ENCODE measurements at places on chromosomes 2 and 18.

DNA sequence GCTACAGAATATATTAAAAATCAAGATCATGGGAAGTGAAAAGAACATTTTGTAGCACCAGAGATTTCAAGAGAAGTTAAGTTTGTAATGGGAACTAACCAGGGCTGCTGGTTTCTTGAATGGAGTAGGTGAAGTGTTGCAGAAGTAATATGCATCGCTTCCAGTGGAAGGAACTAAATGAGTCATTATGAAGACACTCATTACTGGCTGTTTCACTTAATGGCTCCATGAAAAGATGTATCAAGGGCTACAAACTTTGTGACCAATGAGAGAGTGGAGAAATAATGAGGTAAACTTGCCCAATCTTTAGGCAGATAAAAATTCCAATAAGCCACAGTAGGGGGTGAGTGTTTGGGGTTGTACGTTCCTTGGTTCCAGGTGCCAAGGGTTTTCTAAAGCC is 380.4 kb upstream of the POU3F3 start:
- no peak for DNase-seq

DNA sequence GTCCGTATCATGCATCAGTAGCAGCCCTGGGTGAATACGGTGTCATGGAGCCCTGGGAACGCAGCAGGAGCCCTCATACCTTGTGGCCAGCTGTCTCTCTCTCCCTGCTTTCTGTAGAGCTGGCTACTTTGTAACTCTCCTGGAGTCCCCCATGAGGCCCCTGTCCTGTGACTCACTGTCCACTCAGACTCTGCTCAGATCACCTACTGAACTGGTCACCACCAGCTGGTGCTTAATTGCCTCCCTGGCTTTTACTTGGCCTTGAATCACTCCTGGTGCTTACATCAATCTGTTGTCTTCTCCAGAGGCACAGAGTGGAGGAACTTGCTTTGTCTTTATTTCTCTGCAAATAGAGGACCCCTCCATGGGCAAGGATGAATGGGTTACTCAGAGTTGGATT is 172.7 kb downstream of the HRH4 start:
- DNase-seq: no peak

DNA sequence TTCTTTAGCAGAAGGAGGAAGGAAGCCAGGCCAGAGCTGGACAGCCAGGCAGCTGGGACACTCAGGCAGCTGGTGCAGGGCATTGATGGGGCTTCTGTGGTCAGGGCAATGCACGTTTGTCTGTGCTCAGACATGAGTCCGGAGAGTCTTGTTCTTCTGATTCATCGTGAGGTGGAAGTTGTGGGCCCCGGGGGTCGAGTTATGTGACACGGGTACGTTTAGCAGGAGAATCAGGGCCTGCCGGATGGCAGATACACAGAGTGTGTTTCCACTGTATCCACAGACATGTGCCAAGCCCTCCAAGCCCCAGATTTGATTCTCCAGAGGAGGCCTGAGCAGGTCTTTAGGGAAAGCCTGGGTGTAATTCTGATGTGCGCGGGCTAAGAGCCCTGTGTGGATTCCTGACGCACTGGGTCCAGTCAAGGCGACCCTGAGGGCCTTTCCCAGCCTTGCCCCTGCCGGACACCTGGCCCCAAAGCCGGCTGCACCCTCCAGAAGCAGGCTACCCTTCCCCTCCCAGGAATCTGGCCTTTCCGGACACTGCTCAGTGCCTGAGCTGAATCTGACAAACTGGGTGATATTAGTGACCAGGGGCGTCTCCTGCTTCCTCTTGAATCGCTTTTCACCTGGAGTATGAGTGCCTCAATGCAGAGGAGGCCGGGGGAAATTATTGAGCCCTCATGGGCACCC is 10.1 kb downstream of the ARHGEF4 start:
- DNase-seq: no peak

DNA sequence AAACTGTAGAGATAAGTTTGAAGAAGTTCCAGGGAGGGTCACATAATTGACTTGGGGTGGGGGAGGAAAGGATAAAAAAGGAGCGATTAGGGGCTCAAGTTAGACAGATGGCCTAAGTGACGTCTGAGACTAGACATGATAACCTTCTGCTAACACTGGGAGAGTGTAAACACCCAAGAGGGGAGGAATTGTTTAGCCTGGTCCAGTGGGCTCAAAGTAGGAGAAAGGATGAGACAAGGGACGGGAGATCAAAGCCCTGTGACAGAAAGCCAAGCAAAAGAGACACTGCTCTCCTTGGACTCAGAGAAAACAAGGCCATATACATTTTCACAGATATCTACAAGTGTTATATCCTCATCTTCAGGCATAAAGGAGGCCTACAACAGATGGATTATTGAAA is 45.5 kb upstream of the IHH start:
- no peak for DNase-seq

- DNase-seq: no peak
These were observed 35.1 kb downstream of the MAPK4 start for GRCh38 chr18:50594942-50595341.

DNA sequence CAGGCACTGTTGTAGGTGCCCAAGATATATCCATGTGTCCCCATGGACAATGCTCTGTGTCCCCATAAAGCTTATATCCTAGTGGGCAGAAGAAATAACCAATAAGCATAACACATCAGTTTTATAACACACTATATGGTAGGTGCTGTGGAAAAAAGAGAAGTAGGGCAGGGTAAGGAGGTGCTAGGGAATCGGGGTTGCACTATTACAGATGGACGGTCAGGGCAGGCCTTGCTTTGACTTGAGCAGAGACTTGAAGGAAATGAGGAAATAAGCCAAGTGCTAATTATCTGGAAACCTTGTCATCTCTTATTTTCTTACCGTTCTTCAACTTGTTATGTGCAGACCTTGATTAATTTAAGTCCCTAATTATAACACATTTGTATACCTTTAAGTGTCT is 82.0 kb downstream of the PHLPP1 start:
- no peak for DNase-seq

- DNase-seq: no peak
These were observed 125.0 kb upstream of the CD226 start for GRCh38 chr18:70072678-70073077.

DNA sequence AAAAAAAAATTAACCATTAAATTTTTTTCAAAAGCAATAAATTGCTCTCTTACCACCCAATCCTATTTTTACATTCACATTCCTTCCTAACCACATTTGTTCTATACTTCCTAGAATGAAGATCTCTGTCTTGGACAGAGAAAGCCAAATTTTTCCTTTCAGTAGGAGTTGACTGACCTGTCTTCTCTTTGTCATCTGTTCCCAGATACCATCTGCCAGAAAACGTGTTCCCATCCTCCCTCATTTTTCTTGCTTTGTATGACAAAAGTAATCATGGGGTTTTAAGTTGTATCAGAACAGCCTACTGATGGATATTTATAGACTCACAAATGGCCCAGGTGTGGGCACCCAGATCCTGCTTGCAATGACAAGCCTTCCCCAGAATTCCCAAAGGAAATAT is 182.1 kb downstream of the CYP26B1 start:
- no peak for DNase-seq

DNA sequence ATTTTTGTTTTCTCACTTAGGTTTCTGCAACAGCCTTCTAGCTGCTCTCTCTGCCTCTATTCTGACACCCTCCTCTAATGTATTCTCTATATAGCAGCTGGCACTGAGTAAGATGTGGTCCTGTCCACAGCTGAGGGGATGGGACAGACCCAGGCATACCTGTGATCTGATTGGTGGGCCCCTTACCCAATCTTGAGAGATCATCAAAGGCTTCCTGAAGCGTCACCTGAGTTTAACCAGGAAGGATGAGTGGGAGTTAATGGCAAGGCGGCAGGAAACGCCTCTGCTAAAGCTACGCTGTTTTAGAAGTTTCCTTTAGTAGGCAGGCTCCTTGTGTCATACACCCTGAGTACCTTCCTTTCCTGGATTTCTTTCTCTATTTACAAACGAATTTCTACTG is 5.7 kb upstream of the TET3 start:
- peak; percentile 74 for DNase-seq

DNA sequence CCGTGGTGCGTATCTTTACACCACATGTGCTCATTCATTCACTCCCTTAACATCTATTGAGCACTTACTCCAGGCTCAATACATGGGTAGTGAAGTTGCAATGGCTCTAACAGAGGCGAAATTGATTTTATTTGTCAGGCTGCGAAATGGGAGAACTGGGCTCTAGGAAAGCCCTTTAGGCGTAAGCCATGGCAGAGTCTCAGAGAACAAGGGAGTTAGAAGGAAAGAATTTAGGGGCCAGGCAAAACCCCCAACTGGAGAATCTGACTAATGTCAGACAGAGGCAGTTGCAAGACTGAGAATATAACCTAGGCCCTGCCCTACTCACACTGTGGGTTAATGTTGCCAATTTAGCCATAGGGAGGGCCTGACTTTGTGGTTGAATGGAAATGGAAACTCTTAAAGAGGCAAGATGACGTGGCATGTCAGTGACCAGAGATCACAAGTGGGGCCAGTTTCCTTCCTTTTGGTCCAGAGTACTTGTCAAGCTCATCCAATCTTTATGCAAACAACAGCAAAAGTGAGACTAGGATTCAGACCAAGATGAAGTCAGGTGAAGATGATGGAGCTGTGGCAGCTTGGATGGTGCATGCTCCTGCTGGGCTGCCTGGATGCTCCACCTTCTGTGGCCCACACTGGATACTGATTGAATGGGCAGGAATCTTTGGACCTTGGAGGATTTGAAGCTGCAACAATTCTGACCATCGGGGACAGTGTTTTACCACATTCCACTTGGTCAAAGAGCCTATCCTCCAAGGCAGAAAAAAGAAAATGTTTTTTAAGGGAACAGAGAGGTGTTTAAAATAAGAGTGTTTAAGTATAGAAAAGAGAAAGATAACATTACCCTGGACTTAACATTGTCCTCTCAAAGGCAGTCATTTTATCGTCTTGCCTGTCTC is 92.2 kb downstream of the CAPN13 start:
- no peak for DNase-seq

DNA sequence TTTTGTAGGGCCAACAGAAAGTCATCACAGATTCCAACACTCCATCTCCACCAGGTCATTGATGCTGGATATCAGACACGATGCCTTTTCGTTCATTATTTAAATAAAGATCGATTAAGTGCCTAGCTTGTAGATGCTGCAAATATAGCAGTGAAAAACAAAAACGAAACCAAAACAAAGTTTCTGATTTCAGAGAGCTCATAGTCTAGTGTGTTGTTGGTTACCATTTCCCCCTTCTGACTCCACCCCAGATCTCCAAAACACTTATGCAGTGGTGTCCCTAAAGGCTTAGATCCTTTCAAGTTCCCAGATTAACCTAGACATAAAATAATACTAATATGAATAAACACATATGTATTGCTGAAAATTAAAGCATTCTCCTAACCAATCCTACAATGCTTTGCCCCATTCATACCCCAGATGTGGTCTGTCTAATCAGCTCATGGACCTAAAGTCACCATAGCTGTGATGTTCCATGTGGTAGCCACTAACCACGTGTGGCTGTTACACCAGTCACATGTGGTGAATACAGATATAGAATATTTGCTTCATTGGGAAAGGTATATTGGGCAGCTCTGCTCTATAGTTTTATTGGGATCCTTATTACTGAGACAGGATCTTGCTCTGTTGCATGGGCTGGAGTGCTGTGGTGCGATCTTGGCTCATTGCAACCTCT is 787.2 kb downstream of the TDRD15 start:
- DNase-seq: no peak

- no peak for DNase-seq
These were observed 47.4 kb downstream of the RPE start for GRCh38 chr2:210049831-210050230.

GRCh38 chr18:56921896-56922480 is 224.9 kb upstream of the BOD1L2 start:
- no peak for DNase-seq

- no peak for DNase-seq
These were observed 5.0 kb downstream of the INO80D start for GRCh38 chr2:206080927-206081326.

GRCh38 chr2:23624378-23624777 is 239.4 kb downstream of the KLHL29 start:
- DNase-seq: peak; percentile 63

- no peak for DNase-seq
These were observed 859.1 kb upstream of the GCFC2 start for GRCh38 chr2:76569819-76570218.

DNA sequence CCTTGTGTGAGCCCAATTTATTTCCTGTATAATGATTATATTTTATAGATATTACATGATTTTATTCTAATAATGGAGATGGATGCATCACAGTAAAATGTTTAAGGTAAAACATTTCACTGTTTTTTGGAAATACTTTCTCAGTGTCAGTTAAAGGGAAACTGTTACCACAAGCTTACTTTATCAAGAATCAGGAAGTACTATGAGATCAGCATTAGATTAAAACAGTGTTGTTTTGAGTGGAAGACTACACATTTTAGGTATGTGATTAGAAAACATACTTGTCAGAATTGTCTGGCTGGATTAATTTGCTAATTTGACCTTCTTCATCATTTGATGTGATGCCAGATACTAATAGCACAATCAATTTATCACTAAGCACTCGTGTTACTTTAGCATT is at the start of gene HRH4:
HRH4 (plus strand) TSS at position 250 of the 400 bp plus-strand sequence; CDS start at position 342, 92 bp downstream.
- no peak for DNase-seq

DNA sequence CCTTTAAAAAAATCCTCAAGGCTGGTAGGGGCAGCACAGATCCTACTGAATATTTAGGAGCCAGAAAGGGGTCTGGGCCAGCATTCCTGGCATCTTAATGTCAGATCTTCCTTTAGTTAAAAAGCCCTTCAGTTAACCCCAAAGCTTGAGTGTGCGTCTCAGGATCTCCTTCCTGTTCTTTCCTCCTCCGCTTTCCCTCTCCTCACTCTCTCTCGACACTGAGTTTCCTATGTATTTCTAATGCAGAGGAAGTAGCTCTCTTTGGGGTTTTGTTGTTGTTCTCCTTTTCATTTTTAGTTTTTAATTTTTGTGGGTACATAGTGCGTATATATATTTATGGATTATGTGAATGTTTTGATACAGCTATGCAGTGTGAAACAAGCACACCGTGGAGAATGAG is 109.9 kb upstream of the COPS8 start:
- DNase-seq: no peak

DNA sequence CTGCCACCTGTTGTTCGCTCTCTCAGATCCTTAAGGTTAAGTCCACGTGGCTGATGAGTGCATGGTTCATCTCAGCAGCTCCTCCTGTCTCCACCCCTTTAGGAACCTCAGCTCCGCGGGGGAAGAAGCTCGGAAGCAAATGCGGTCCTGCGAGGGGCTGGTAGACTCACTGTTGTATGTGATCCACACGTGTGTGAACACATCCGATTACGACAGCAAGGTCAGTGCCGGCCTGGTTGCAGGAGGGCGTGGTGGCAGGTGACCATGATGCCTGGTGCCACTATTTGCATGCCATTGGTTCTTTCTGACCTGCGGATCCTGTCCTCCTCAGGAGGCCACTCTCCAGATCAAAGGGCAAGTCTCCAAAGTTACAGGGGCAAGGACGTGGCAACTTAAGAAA is 133.9 kb upstream of the DAPL1 start:
- no peak for DNase-seq

- no peak for DNase-seq
These were observed 4.4 kb downstream of the SLC66A3 start for GRCh38 chr2:11159574-11160170.

GRCh38 chr2:270861-271260 is 6.1 kb downstream of the ACP1 start:
- no peak for DNase-seq

GRCh38 chr18:69491576-69491975 is 90.9 kb downstream of the DOK6 start:
- no peak for DNase-seq
